ENCODE measurements at places on chromosomes 2 and 18.

GRCh38 chr2:16709769-16710168, 44.1 kb upstream of the CYRIA start:
- no peak for DNase-seq

DNA sequence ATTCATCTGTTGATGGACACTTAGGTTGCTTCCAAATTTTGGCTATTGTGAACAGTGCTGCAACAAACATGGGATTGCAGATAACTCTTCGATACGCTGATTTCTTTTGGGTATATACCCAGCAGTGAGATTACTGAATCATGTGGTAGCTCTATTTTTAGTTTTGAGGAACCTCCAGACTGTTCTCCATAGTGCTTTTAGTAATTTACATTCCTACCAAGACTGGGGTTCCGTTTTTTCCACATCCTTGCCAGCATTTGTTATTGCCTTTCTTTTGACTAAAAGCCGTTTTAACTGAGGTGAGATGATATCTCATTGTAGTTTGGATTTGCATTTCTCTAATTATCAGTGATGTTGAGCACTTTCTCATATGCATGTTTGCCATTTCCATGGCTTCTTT, 200.3 kb downstream of the MBD5 start:
- DNase-seq, result no peak

DNA sequence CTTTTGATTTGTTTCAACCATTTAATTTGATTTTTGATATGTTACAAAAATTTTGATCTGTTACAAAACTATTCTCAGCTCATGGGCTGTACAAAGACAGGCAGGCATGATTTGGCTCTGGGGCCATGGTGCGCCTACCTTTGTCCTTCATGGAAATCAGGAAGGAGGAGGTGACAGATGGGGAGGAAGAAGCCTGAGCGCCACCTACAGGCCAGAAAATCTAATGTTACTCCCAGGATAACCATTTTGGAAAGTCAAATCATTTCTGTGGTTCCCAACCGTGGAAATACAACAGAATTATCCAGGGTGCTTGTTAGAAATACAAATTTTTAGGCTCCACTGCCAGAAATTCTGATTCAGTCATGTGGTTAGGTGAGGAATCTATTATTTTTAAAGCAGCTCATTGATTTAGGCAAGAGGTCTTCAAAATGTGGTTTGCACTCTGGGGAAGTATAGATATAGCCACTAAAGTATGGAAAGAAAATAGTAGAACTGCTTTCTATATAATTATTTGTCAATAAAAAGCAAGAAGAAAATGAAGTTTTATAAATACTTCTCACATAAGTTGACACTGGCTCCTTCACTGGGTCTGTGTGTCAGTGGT, 93.9 kb downstream of the EVA1A start:
- DNase-seq, result no peak

- DNase-seq, result no peak
Observed at GRCh38 chr2:74374509-74375205, 5.5 kb downstream of the DCTN1 start.

DNA sequence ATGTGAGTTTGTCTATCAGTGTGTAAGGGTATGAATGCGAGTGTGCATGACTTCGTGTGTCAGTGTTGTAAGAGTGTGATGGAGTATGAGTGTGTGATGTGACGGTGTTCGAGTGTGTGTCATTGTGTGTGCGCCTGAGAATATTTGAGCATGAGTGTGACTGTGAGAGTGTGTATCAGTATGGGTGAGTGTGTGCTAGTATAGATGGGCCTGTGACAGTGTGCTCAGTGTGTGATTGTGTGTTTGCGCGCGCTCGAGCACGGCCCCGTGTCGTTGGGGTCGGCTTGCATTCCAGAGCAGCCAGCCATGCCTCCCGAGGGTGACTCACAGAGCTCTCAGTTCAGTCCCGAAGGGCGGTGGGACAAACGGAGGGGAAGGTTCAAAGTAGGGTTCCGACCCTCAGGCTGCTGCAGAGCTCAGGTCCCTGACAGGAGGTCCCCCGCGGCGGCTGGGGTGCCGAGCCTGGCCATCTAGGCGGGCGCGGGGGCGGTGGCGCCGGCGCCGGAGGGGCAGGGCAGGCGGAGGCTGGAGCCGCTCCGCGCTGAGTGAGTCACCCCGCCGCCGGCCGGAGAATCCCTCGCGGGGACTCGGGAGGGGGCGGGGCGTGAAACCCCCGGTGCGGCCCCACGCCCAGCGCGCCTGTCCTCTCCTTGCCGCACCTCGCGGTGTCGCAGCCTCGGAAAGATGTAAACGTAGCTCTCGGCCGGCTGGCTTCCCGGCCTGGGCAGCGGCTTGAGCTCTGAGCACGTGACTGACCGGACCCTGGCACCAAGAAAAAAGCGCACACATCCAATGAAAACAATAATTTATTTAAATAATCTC, 3.8 kb downstream of the DLX2 start:
- no peak for DNase-seq

DNA sequence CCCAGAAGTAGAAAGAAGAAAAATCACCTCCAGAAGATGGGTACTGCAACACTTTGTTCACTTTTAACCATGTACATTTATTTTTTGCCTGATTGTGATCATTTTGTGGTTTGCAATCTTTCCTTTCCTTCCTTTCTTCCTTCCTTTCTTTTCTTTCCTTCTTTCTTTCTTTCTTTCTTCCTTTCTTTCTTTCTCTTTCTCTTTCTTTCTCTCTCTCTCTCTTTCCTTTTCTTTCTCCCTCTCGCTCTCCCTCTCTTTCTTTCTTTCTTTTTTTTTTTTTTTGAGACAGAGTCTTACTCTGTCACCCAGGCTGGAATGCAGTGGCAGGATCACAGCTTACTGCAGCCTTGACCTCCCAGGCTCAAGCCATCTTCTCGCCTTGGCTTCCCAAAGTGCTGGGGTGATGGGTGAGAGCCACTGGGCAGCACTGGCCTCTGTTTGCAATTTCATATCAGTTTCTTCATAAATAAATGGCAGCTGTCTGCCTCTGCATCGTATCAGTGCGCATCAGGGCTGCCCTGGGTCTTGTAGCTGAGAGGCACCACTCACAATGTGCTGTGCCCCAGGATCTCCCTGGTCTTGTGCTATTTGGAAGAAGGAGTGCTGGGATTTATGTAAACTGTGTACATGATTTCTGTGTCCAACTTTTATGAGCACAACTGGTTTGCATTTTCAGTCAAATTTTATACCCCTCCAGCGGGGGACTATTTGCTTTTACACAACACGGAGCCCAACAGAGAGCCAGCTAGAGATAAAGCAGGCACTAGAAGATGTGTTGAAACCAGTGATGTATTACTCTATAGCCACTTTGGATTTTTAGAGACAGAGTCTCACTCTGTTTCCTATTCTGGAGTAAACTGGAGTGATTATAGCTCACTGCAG, 6.9 kb upstream of the LIMS2 start:
- DNase-seq, result no peak

- no peak for DNase-seq
Observed at GRCh38 chr2:118668431-118669424, 178.7 kb downstream of the EN1 start.

DNA sequence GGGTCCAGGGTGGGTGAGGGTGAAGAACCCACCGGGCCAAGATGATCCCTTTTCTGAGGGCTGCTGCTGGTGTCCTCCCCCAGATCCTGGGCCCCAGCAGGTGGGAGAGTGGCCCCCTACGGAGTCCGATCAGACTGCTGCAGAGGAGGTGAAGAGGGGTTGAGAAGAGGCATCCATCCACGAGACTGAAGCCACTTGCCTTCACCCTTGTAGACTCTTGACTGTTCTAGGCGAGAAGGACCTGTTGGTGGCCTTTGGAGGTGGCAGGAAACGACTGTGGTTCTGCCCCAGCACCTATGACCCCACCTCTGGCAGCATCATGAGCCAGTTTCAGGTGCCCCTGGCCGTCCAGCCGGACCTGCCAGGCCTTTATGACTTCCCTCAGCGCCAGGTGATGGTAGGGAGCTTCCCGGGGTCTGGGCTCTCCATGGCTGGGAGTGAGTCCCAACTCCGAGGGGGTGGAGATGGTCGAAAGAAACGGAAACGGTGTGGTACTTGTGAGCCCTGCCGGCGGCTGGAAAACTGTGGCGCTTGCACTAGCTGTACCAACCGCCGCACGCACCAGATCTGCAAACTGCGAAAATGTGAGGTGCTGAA, 1.5 kb downstream of the TET3 start:
- DNase-seq, result no peak

GRCh38 chr2:11201969-11202368, 46.7 kb downstream of the SLC66A3 start:
- no peak for DNase-seq

DNA sequence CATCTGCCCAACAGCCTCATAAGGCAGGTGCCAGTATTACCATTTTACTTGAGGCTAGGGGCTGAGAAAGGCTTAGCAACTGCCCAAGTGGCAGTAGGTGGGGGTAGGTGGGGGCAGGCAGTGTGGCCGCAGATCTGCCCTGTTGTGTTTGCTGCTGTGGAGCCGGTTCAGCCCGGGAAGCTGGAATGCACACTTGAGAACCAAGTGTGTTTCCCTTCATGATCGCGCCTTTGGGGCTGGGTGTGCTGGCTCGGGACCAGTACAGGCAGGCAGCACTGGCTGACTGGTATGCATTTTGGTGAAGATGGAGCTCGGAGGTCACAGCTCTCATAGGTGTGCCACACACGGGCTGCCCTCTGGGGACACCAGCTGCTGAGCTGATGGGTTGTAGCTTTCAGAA, 85.1 kb downstream of the CABLES1 start:
- DNase-seq, result no peak

- no peak for DNase-seq
Observed at GRCh38 chr18:56702946-56703345, 51.8 kb downstream of the WDR7 start.

DNA sequence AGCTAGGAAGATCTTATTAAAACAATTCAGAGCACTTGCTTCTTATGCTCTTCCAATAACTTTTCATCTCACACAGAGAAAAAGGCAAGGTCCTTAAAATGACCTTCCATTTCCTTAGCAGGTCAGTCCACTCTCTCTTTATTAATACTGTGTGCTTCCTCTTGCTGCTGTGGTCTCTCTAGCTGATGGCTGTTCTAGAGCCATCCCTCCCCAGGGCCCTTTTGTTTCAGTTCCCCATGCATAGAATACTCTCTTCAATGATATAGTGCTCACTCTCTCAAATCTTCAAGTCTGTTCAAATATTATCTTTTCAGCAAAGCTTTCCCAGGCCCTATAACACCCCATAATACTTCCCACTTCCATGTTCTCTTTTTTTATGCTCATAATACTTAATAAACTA, 469.3 kb downstream of the METTL4 start:
- DNase-seq, result no peak

GRCh38 chr2:42030200-42030759, 17.5 kb upstream of the PKDCC start:
- no peak for DNase-seq

DNA sequence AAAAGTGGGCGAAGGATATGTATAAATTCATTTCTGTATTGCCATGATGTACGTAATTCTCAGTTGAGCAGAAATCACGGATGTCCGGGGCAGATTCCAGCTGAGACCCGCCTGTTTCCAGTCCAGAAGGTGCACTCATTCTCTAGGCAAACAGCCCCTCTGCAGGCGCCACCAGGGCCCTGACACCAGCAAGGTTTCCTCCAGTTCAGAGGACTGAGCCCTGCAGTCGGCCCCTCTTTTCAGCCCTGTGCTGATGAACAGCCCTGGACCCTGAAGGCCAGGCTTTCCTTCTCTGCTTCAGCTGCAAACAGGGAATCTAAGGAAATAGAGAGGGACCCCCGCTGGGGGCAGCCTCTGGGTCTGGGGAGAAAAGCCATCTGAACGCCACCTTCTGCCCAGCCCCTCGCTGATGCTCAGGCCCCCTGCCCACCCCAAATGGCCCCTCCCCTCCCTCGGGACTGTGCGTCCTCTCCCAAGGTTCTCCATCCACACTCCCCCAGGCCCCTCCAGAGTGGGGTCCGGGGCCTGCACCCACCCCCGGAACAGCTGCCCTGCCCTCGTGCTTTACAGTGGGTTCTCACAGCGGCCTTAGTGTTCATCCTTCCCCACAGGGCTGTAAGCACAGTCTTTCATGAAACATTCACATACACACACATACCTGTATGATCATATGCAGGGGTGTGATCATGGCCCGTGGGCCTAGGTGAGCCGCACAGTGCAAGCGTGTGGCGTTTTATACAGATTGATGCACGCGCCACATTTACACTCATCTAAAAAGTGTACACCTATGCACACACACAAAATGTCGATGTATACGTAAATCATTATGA, 12.1 kb downstream of the COPS9 start:
- DNase-seq, result no peak

GRCh38 chr2:227466887-227467600, 4.9 kb upstream of the AGFG1 start:
- DNase-seq, result no peak

DNA sequence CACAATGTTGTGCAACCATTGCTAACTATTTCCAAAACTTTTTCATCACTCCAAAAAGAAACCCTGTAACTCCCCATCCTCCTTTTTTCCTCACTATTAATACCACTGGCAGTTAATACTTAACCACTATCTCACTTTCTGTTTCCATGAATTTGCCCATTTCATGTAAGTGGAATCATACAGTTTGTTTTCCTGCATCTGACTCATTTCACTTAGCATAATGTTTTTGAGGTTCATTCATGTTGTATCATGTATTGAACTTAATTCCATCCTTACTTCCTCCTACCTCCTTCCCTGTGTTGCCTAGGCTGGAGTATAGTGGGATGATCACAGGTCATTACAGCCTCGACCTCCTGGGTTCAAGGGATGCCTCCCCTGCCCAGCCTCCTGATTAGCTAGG, 68.3 kb downstream of the FAM117B start:
- no peak for DNase-seq

DNA sequence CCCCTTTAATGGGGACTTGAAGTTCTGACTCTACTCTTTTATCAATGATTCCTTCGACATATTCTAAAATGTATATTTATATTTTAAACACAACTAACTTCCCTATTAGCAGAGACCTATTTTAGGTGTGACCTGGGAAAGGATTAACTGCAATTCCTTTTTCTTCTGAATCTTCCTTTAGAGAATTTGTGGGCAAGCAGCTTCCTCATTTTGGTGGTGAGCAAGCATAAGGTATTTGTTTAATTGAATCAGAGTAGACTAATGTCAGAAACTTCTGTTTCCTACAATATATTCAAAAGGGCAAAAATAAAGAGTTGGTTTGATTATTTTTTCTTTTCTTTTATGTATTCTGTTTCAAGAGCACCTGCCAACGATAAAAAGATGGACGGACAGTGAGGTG, 237.0 kb downstream of the IKZF2 start:
- no peak for DNase-seq

- no peak for DNase-seq
Observed at GRCh38 chr2:110807522-110807921, 75.1 kb downstream of the ACOXL start.

- DNase-seq, result peak; percentile 18
Observed at GRCh38 chr2:43676322-43677050, at the start of gene C1GALT1C1L. Gene C1GALT1C1L (minus strand): TSS chr2:43676429. CDS start chr2:43676322, 107 bp downstream.

- no peak for DNase-seq
Observed at GRCh38 chr2:189369566-189369965, 71.7 kb upstream of the WDR75 start.

DNA sequence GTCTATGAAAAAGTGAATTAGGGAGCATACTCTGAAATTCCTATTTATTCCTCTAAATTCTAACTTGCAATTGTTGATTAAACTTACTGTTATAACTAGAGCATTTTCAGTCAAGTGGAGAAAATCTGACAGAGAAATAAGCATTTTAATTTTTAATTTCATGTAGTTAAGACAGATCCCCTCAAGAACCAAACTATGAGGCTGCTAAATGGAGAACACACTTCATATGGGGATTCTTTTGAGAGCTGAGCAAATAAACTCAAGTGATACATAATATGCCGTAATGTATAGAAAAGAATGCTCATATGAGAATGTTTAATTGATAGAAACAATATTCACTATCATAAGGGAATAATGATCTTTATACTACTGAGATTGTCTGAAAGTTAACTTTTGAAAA, 340.8 kb downstream of the ERBB4 start:
- no peak for DNase-seq
